ENCODE measurements at places on chromosomes 2 and 18. TPM values are rescaled to one million over a fixed set of nuclear protein-coding genes. Genes with fewer than 3 reads are reported as not detected.

Gene DUSP2
- total RNA-seq = 0.32 TPM

Gene SEMA4C
- total RNA-seq = 20.6 TPM

Gene PRSS56
- 0.12 TPM for total RNA-seq

Gene TUBA4B
- 0.16 TPM for total RNA-seq

Gene ZNF892
- 0.74 TPM for total RNA-seq

Gene TMEM17
- 4.8 TPM for total RNA-seq

Gene CYP26B1
- 17.1 TPM for total RNA-seq

Gene ST6GAL2
- 12.8 TPM for total RNA-seq

Gene MATN3
- total RNA-seq = 15.5 TPM

Gene SRSF7
- total RNA-seq = 450 TPM

Gene ANKRD29
- total RNA-seq = 17.6 TPM

Measured in A549 treated with dexamethasone at 1 μM for 4 hours (cell line).